ENCODE measurements at places on chromosomes 13 and 19.

DNA sequence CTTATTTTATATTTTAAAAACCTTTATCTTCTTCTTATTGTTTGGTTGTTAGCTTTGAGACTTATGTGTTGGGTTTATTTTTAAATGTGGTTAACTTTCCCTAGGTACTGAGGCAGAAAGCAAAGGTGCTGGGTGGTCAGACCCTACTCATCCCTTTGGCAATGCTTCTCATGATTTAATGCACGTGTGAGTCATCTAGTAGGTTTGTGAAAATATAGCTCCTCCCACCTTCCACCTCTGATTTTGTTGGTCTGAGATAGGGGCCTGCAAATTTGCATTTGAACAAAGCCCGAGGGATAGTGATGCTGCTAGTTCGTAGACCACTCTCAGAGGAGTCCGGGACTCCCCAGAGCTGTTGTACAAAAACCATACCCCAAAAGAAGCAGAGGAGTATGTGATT, 771.3 kb upstream of the ARGLU1 start:
- DNase-seq, result peak; percentile 4

DNA sequence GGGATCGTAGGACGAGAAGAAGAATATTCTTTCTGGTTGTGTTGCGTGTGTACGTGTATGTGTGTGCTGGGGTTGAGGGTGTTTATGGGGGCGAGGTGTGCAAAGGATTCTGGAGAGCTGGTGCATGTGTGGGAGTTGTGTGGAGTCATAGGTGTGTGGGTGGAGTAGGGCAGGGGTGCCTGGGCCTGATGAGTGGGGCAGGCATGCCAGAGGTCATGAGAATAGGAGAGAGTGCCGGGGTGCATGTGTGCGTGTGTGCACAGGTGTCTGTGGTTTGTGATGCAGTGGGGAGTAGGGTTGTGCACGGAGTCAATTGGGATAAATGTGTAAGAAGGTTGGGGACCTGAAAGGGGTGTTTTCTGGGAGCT, 649 bp downstream of the TMEM91 start:
- DNase-seq, result no peak

DNA sequence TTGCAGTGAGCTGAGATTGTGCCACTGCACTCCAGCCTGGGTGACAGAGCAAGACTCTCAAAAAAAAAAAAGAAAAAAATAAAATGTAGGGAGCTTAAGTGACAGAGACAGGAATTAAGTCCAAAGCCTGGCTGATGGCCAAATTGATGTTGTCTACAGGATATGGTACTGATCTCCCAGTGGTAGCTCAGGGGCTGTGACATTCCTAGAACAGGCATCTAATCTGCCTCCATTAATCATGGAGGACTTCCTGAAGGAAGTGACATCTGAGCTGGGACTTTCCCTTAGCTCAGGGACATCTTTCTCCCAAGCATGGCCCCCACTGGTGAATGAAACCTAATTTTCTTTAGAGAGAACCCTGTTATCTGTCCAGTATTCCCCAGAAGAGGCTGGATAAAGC, 11.4 kb upstream of the EDDM13 start:
- no peak for DNase-seq

DNA sequence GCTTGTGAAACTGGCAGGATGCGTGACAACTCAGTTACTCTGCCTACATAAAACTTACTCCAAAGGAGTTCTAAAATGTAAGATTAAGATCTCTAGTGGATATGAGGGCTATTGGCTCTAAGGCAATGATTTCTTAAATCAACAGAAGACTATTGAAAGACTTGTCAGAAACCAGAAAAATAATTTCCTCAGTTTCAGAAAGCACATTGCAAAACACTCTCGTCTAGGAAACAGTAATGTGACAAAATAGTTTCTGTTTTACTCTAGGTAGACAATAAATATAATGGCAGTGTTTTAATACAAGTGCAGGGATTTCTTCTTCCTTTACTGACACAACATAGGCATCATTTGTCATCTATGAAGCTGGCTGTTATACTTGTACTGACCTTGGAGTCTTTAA, 230.1 kb downstream of the KCTD12 start:
- no peak for DNase-seq

- no peak for DNase-seq
Measured at GRCh38 chr13:78867655-78868054, 208.7 kb upstream of the OBI1 start.

GRCh38 chr13:71730267-71730666, 136.7 kb downstream of the DACH1 start:
- no peak for DNase-seq

- no peak for DNase-seq
Measured at GRCh38 chr19:51501594-51502263, at the start of gene SIGLEC12. Gene SIGLEC12, minus strand, starts transcription at chr19:51501800. Its CDS starts 67 bp downstream, at chr19:51501733.

DNA sequence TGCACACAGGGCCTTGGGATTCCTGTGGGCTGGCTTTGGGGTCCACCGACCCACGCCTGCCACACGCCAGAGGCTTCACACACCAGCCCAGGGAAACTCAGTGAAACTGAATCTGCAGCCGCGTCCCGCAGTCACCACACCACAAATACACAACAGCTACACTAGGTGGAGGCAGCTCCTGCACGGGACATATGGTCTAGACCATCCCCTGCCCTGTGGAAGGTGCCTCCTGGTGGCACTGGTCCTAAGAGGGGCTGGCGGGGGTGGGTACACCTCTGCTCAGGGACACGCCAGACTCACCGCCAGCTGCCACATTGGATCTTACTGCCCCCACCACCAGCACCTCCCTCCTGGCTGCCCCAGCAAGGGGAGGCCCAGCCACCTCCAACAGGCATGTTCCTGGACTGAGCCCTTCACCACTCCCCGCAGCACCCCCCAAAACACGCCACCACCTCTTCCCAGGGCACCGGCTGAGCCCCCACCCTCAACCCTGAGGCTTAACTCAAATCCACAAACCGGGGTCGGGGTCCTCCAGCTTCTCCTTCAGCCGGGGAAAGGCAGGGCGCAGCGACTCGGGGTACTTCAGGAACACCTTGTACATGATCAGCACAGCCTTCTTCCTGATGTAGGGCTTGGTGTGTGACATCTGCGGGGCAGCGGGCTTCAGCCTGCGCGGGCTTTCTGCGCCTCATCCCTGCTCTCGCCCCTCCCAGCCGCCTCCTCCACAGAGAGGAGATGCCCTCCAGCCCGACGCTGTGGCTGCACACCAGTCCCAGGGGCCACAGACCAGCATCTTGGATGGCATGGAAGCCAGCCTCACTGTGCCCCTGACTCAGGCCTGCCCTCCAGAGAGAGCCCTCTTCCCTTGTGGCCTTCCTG, 21.2 kb downstream of the AP3D1 start:
- no peak for DNase-seq

GRCh38 chr19:8392017-8392591, 1.9 kb downstream of the RAB11B start:
- DNase-seq, result no peak

DNA sequence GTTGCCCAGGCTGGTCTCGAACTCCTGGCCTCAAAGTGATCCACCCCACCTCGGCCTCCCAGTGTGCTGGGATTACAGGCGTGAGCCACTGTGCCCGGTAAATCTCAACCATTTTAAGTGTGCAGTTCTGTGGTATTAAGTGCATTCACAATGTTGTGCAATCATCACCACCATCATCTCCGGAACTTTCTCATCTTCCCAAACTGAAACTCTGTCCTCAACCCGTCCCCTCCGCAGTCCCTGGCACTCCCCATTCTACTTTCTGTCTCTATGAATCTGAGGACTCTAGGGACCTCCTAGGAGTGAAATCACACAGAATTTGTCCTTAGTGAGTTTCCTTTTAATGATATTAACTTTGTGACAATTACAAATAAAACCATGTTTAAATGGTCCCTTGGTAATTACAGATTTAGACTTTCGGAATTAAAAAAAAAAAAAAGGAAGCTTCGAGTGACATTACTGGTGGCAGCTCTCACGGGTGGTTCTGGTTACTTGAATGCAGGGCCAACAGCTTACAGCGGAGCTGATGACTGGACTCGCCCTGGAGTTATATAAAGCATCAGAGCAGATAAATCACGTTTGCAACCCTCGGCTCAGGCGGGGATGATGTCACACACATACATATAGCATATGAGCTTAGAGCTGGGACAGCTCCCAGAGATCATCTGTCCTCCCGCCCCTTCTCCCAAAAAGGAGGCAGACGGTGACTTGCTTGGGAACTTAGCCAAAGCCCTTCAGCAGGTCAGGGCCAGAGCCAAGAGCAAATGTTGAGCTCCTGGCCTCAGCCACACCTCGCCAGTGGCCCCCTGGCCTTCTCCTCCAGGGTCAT, 89.8 kb downstream of the ZNF557 start:
- DNase-seq, result no peak

DNA sequence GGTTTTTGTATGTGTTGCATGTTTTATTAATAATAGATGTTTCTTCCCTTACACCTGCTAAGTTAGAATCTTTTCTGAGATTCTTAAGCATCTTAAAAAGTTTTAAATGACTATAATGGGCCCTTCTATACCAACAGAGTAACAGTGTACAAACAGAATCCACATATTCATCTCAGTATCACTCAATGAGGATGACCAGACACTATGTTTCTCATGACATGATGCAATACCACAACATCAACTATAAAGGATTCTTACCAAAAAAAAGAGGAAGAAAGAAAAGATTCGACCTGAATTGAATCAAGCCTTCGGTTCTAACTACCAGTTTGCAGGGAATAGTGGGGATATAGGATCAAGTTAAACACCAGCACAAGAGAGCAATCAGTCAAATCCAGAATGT, 56.5 kb downstream of the INTS6 start:
- DNase-seq, result no peak

DNA sequence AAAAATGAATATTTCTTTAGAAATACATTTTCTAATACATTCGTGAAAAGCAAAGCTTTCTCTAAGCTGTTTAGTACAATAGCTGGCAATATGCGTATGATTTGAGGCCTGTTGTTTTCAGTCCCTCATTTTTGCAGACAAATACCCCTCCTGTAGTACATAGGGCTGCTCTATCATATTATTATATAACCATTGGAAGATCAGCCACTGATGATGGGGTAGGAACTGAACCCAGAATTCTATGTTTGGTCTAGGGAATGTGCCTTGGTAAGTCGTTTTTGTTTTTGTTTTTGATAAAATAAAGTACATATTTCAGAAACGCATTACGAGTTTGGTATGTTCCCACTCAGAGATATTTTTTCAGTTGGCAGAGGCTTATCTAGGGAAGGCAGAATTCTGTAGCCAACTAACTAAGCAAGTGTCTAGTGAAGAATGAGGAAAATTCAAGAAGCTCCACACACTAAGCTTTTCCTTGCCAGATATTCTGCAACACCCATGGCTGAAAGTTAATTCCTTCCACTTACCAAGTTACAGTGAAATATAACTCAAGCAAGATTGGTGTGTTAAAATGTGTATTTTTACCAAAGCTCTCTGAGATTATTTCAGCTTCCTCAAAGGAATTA, 656.9 kb upstream of the MIR17HG start:
- no peak for DNase-seq
